ENCODE measurements at places on chromosomes 7 and 10. TPM values are rescaled to one million over a fixed set of nuclear protein-coding genes. Genes with fewer than 3 reads are reported as not detected.

- no peaks in the 10 kb centered on the region for H3K36me3 ChIP-seq
- H3K27me3 ChIP-seq = no peaks in the 10 kb centered on the region
- H3K4me3 ChIP-seq = no peak overlapping the region
- DNase-seq = no peak
These were observed 31.2 kb upstream of the SFTPD start for GRCh38 chr10:79979976-79980687.

- no peaks in the 10 kb centered on the region for H3K4me1 ChIP-seq
- no peak overlapping the region for H3K4me3 ChIP-seq
- no peak overlapping the region for H3K27ac ChIP-seq
- H3K27me3 ChIP-seq = no peaks in the 10 kb centered on the region
- DNase-seq = no peak
- H3K36me3 ChIP-seq = no peaks in the 10 kb centered on the region
These were observed 33.1 kb upstream of the EFCAB10 start for GRCh38 chr7:105614341-105614840.

Gene NPC1L1
- 0.16 TPM for total RNA-seq

DNA sequence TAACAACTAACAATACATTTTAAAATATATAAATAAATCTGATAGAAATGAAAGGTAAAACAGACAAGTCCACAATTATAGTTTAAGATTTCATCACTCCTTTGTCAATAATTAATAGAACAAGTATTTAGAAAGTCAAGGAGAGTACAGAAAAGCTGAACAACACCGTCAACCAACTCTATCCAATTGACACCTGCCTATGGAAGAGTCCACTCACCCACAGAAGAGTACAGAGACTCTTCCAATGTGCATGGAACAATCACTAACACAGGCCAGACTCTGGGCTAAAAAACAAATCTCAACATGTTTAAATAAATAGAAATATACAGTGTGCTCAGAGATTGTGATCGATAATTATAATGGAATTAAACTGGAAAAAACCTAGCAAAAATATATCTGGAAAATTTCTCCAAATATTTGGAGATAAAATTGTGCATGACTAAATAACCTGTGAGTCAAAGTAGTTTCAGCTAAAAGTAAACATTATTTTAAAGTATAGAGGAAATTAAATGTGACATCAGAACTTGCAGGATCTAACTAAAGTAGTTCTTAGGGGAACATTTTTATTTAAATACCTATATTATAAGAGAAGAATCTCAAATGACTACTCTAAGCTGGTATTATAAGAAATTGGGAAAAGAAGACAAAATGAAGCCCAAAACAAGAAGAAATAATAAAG lies 109.9 kb upstream of the EGFR start:
- no peaks in the 10 kb centered on the region for H3K4me1 ChIP-seq
- no peaks in the 10 kb centered on the region for H3K36me3 ChIP-seq
- no peak overlapping the region for H3K27ac ChIP-seq

Gene MBL2
- not detected for total RNA-seq

DNA sequence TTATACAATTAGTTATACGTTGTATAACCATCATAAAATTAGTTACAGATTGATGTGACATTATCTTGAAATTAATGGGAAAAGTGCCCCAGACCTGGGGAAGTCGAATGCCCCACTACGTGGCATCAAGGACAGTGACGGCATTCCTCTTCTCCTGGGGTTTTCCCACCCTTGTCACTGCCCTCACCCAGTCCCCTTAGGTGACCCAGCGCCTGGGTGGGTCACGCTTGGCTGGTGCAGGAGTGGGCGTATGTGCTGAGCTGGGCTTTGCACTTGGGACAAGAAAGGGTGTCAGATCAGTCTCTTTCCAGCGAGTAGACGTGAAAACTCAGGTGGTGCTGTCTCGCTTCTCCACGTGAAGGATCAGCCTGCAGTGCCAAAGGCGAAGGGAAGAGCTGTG lies 7.6 kb downstream of the FOXK1 start:
- peaks cover under 1% of the 10 kb centered on the region for H3K4me1 ChIP-seq
- H3K36me3 ChIP-seq = no peaks in the 10 kb centered on the region
- no peak overlapping the region for H3K4me3 ChIP-seq
- H3K27ac ChIP-seq = no peak overlapping the region
- no peaks in the 10 kb centered on the region for H3K27me3 ChIP-seq

DNA sequence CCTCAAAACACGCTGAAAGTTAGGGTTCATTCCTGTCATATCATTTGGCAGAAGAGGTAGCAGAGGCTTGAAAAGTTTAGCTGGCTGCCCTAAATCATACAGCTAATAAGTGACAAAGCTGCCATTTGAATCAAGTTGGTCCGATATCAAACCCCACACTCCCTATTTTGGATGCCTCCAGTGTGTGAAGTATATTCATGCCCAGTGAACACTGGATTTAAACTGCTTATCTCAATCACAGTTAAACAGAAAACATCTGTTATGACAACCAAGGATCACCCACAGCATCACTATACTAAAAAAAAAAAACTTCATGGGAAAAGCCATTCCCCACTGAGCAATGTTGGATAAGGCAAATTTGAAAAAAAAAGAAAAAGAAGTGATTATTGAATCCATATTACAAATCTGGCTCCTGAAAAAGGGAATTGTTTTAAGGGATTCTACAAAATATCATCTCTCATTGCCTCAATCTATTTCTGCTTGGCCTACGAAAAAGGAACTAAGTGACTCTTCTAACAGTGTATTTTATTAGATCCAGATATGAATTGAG lies 48.3 kb downstream of the ABCB1 start:
- H3K27ac ChIP-seq = no peak overlapping the region
- no peak overlapping the region for H3K4me3 ChIP-seq
- no peaks in the 10 kb centered on the region for H3K36me3 ChIP-seq
- DNase-seq = no peak

GRCh38 chr10:11279314-11279713 lies 261.6 kb downstream of the CELF2 start:
- H3K4me1 ChIP-seq = no peaks in the 10 kb centered on the region
- DNase-seq = no peak
- H3K27me3 ChIP-seq = no peaks in the 10 kb centered on the region
- no peak overlapping the region for H3K27ac ChIP-seq
- no peaks in the 10 kb centered on the region for H3K36me3 ChIP-seq

Gene TAS2R41
- total RNA-seq = 0.66 TPM

GRCh38 chr10:58998924-58999713 lies 177.3 kb upstream of the PHYHIPL start:
- H3K27me3 ChIP-seq = no peaks in the 10 kb centered on the region
- peak; percentile 60 for DNase-seq
- H3K4me1 ChIP-seq = no peaks in the 10 kb centered on the region

DNA sequence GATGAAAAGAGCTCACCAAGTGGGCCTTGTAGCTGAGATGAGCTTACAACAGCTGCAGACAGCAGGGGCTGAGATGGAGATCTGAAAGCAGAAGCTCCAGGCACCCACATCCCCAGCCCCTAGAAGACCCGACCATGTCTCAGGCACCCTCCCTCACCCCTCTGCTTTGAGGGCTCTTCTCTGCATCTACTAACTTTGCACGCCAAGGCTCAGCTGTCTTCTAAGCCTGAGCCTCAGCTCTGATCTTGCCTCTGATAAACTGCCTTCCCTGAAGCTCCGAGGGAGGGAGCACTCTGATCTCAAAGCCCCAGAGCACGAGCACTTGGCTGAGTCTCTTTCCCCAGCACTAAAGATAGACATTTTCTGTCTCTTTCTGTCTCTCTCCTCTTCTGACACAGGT lies 42.0 kb downstream of the ANXA8 start:
- H3K27me3 ChIP-seq = no peaks in the 10 kb centered on the region
- H3K4me3 ChIP-seq = no peak overlapping the region
- H3K27ac ChIP-seq = peak overlapping the region; percentile 77
- no peaks in the 10 kb centered on the region for H3K4me1 ChIP-seq
- DNase-seq = no peak

DNA sequence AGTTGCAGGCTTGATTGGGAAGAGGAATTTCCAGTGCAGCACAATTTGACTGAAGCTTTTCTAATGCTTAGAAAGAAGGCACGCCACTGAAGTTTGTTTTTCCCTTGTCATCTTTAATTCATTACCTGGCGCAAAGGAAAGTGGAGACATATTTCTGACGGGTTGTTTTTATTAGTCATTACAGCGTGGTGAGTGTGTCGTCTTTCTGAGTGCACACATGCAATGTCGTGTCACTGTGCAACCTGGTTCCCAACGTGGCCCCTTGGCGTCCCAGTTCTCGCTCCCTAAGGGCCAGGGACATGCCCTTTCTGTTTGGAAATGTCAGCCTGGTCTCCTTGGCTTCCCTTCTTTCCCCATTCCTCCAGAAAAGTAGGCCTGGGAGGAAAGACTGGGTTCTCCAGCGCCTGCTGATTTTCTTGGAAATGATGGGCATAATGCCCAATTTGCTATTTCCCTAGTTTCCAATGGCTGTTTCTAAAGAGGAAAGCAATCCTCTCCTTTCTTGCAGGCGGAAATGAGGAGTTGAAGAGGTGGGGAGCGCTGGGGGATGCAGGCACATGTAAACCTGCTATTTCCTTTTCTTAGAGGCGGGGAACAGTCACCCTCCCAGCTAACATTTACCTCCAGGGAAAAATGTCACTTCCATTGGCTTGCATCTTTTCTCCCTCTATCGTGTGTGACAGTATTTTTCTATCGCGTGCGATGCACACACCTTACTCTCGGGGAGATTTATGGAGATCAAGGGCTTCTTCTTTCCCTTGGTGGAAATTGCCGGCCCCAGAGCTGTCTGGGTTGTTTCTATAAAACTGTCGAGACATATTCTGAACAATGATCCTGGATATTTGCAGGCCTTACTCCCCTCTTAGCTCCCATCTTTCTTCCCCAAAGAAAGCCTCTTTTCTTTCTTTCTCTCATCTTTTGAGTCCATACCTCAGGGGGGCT lies 249.8 kb downstream of the ARHGAP12 start:
- H3K36me3 ChIP-seq = no peaks in the 10 kb centered on the region
- no peak overlapping the region for H3K4me3 ChIP-seq
- no peak for DNase-seq
- H3K27ac ChIP-seq = peak overlapping the region; percentile 61

Gene CTAGE8
- 4.3 TPM for total RNA-seq

Gene PKD1L1
- 0.33 TPM for total RNA-seq

Gene MINDY4
- total RNA-seq = 14.9 TPM

DNA sequence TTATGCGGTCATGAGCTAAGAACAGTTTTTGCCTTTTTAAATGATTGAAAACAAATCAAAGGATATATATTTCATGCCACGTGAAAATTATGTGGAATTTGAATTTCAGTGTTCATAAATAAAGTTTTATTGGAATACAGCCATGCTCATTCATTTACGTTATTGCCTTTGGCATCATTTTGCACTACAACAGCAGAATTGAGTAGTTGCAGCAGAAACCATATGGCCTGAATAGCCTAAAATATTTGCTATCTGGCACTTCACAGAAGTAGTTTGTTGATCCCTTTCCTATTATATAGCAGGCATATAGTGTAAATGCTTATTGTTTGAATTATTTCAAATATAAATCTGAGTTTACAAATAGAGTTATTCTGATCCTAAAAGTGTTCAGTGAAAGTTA lies 59.7 kb downstream of the AUTS2 start:
- H3K4me1 ChIP-seq = peaks cover 22% of the 10 kb centered on the region
- no peaks in the 10 kb centered on the region for H3K36me3 ChIP-seq
- no peaks in the 10 kb centered on the region for H3K27me3 ChIP-seq
- H3K4me3 ChIP-seq = no peak overlapping the region
- DNase-seq = no peak

GRCh38 chr10:95333997-95334804 lies 43.4 kb upstream of the PDLIM1 start:
- H3K27me3 ChIP-seq = no peaks in the 10 kb centered on the region
- DNase-seq = peak; percentile 62
- no peak overlapping the region for H3K4me3 ChIP-seq
- H3K27ac ChIP-seq = peak overlapping the region; percentile 93
